SJCRH30 (cell line): ENCODE measurements at places on chromosomes 7 and 10. TPM values are rescaled to one million over a fixed set of nuclear protein-coding genes. Genes with fewer than 3 reads are reported as not detected.

The EIF3A gene
- 170 and 192 TPM in 2 replicates for total RNA-seq

The TIMM23 gene
- total RNA-seq: 67.0 and 75.1 TPM in 2 replicates

The PCLO gene
- 4.2 and 5.7 TPM in 2 replicates for total RNA-seq

The MSMB gene
- total RNA-seq: not detected in 2 replicates

The LRIT1 gene
- total RNA-seq: not detected in 2 replicates

The PRSS1 gene
- total RNA-seq: not detected in 2 replicates

The LBX1 gene
- 13.5 and 13.7 TPM in 2 replicates for total RNA-seq

- no peak for DNase-seq
Measured at GRCh38 chr7:67593794-67594193, 597.2 kb downstream of the TYW1 start.

DNA sequence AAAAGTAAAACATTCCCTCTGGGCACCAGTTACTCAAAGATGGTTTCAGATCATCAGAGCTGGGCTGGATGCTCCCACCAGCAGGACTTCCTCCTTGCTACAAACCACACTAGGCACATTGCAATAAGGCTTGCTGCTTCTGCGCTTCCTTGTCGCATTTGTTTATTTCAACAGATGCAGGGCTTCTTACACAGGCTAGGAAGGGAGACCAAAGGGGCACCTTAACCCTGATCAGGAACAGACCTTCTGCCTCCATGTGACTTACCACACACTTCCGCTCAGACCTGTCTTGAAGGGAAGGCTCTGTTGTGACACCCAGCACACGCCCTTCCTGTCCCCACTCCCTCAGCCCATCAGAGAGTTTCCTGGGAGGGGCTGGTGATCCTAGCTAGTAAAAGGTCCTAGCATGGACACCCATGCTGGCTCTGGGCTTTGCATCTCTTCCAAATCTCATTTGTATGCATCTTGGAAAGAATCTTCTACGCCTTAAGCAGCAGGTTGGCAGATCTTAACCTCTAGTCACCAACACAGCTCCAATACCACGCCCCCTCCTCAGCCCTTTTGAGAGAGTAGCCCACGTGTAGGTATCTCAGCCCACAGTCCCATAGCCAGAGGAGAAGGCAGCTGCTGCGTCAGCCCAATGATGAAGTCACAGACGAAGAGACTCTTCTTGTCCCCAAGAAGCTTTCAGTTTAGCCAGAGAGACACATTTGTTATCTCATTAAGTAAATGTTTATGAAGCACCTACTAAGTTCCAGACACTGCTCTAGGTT lies 47.1 kb upstream of the SVIL start:
- DNase-seq: no peak

DNA sequence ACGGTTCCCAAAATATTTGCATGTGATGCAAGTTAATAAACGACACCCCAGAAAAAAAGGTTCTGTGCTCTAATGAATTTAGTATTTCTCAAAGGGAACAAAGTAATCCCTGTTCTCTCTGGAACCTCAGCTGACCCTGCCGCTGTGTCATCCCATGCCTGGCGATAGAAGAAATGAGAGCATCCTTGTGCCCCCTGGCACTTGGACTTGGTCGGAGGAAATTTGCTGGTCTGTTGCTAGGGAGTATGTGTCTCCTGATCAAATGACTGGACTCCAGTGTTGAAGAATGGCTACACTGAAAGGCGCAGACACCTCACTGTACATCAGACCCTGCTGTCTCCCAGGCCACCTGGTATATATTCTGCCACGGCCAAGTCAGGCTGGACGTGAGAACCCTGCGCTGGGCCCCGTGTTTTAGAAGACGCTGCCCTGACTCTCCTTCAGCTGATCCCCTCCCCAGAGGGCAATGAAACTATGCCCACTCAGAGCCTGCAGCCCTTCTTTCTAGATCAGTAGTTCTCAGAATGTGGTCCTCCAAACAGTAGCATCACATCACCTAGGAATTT lies 67.2 kb downstream of the THNSL1 start:
- DNase-seq: no peak

DNA sequence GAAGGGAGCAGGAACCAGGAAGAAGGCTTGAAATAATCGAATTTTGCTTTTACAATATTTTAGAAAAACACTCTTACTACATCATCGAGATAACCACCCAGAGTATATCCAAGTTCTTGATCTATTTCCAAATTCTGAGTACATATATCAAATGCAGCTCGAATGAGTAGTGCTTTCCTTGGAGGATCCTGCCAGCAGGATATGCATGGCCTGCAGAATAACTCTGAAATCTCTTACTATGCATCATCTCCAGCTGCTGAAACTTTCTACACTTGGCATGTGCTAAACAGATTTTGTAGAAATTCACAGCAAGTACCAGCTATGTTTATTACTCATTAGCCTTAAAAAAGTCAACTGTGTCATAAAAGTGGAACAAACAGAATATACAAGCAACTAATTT lies 44.0 kb upstream of the ANK3 start:
- DNase-seq: no peak

GRCh38 chr7:132417103-132417906 lies 159.0 kb downstream of the PLXNA4 start:
- DNase-seq: no peak

DNA sequence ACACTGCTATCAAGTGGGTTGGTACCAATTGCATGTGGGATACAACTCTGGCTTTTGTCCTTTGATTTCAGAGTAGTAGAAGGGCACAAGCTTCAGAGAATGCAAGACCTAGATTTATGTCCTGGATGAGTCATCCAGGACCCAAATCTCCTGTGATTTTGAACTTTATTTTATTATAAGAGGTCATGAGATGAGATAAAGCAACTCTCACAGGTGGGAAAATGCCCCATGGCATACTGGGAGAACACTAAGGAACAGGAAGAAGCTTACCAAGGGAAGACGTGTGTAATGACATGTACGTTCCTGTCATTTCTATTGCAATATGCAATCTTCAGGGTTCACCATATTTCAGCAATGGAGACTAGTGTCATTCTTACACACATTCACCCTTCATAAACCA lies 966 bp downstream of the MALRD1 start:
- no peak for DNase-seq

DNA sequence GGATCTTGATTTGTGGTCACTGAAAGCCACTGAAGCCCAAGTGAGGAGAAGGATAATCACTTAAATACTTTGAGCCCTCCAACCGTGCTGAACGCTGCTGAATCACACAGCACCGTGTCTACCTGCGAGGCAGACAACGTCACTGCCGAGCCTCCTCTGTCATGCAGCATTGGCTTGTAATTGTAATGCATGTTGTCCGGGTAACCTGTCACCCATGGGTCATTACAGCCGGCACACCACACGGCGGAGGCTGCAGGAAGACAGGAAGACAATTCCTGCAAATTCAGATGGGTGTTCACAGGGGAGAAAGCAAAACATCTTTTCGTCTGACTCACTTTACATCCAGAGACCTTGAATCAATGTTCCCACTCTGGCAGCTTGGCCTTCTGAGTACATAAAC lies 546.1 kb upstream of the FOXK1 start:
- no peak for DNase-seq

DNA sequence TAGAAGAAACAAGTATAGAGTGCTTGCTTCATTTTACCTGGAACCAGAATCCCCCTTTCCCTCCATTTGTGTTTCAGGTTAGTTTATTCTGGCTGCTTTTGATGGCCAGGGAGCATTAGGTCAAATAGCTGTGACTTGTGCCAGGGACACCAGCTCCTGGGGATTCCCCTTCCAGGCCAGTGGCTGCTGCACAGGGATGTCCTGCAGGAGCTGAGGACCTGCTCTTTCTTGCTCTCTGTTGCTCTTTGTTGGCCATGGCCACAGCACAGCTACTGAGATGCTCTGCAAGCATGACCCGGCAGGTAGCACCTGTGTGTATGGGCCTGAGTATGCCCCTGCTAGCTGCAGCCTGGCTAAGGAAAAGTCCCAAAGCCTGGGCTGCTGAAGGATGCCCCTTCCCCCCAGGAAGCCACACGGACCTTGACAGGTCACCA lies 208.9 kb downstream of the EBF3 start:
- DNase-seq: no peak
